ENCODE measurements at places on chromosomes 16 and 17.

DNA sequence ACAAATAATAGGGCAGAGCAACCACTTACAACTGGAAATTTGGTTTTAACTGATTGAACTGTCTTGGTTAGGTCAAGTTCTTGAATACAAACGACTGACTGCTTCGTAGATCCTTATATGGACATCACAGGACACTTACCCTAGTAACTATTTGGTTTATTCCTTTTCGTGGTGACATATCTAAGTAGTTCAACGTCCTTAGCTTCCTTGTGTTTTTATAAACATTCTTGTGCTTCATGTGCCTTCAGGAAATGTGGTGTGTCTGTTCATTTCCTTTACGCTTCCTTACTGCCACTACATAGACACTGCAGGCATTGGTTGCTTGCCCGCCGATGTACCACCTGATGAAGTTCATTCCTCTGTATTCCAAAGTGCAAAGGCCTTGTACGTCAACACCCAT, 59.3 kb downstream of the USP10 start:
- no peak for DNase-seq

- DNase-seq = no peak
Measured at GRCh38 chr17:45979137-45979536, 19.9 kb upstream of the STH start.

DNA sequence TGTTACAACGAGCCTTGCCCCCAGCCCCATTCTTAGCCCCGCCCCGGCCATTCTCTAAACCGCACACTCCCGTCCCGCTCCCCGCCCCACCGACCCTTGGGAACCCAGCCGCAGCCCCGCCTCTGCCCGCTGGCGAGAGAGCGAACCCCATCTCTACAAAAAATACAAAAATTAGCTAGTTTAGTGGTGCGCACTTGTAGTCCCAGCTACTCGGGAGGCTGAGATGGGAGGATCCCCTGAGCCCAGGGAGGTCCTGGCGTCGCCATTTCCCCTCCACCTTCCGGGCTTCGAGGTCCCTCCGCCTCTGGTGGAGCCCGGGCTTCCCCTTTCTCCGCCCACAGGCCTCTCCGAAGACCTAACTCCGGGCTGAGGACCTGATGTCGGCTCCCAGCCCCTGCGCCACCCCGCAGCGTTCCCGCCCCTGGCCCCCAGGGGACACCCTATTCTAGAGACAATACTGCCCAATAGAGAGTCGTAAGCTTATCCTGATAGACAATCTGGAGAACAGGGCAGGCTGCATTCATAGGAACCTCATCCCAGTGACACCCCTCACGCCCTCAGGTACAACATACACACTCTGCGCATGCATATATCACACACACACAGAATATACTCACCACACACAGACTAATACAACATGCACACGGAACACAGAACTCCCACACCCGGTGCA, 480 bp upstream of the PROCA1 start:
- no peak for DNase-seq

DNA sequence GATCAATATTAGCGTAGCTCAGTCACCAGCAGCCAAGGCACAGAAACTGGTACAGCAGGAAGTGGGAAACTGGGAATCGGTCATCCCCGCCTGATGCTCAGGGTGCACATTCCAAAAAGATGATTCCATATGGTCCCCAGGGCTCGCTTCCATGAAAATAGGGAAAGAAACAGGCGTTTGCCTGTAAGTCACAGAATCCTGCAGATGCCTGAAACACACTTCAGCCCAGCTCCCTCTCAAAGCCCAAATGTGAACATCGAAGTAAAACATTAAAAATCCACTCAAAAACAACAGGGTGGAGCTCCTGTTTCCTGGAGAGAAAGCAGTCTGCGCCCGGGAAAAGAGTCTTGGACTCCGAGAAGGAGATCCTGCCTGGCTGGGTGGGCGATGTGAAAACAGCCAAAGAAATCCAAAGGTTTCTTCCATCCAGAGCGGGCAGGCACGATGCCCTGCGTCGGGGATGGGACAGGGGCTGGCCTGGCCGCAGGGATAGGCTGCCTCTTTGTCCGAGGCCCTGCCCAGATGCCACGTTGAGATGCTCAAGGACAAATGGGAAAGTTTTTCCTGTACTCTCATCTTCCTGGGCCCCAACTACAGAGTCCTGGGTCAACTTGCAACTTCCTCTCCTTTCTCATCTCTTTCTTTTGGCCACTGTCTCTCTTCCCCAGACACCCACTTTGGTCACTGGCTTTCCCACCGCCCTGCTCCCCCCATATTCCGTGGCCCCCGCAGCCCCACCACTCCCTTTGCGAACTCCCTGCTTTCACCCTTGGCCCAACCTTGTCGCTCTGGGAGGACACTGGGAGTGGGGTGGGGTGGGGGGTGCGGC, 743 bp downstream of the WIPI1 start:
- DNase-seq = peak; percentile 61

GRCh38 chr17:59357219-59357697, 25.8 kb downstream of the YPEL2 start:
- DNase-seq = no peak

DNA sequence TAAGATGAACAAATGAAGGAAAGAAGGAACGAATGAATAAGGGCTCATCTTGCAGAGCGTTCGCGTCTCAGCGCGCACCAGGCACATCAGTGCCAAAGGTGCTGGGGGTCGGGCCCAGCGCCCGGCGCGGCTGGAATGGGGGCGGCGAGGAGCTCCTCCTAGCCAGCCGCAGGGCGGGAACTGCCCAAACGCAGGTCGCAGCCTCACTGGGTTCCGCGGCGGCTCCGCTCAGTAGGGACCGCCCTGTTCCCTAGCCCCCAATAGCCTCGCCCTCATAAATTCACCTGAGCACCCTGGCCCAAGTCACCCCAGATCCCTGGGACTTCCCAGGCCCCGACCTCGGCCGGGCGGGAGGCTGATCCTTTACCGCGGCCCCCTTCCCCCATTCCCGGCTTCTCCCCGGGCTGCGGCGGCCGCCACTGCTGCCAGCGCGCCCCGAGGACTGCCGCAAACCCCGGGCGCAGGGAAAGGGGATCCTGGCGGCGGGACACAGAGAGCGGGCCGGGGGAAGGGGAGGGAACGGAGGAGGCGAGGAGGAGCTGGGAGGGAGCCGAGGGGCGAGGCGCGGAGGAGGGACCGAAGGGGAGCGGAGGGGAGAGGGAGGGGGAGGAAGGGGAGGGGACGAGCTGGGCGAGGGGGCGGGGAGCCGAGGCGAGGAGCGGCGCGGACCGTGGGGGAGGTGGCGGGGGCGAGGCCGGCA, 377 bp upstream of the CRHR1 start:
- DNase-seq = no peak

- no peak for DNase-seq
Measured at GRCh38 chr17:28039251-28039650, 3.2 kb upstream of the NLK start.

DNA sequence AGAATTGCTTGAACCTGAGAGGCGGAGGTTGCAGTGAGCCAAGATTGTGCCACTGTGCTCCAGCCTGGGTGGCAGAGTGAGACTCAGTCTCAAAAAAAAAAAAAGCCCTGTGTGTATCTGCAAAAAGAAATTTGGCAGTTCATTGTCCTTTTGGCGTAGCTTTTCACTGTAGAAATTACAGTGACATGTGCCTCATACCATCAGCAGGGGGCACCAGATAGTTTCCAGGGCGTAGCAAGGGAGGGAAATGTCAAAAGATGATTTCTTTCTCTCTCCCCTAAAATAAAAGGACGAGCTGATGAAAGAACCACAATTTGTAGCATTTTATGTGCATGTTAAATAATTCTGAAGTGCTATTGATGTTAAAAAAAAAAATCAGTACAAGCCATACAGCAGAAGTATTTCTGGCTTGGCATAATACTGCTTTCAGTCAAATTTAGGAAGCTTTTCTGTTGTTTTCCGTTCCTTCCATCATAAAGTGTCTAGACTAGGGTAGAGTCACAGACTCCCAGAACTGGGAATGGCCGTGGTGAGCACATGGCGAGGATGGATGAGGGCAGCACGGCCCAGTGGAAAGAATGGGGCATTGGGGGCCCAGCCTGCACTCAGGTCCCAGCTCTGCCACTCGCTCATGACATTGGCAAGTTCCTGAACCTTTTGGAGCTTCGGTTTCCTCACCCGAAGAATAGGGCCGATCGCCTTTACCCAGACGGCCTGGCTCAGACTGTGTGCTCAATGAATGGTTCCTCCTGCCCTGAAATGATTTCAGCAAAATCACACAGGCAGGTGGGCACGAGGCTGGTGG, 59.8 kb upstream of the RPH3AL start:
- DNase-seq = peak; percentile 38

DNA sequence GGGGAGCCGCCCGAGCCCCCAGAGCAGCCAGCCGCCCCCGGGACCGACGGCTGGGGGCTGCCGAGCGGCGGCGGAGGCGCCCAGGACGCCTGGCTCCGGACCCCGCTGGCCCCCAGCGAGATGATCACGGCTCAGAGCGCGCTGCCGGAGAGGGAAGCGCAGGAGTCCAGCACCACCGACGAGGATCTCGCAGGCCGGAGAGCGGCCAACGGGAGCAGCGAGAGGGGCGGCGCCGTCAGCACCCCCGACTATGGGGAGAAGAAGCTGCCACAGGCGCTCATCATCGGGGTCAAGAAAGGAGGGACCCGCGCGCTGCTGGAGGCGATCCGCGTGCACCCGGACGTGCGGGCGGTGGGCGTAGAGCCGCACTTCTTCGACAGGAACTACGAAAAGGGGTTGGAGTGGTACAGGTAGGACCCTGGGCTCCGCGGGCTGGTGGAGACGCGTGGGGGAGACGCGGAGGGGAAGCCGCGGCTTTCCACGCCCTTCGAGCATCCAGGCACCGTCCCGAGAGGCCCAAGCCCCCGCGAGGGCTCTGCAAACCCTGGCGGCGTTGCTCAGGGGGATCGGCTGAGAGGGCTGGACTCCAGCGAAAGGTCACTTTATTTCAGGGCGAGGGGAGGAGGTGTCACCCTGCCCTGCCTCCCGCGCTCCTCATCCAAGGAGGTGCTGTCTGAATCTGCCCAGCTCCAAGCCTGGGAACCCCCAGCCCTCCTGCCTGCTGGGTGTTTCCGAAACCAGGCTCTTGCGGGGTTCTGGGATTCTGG, 1.2 kb downstream of the HS3ST4 start:
- no peak for DNase-seq

GRCh38 chr17:2723505-2723996, 12.0 kb upstream of the CLUH start:
- no peak for DNase-seq

GRCh38 chr16:50721549-50722404, 20.1 kb upstream of the CYLD start:
- DNase-seq = no peak

DNA sequence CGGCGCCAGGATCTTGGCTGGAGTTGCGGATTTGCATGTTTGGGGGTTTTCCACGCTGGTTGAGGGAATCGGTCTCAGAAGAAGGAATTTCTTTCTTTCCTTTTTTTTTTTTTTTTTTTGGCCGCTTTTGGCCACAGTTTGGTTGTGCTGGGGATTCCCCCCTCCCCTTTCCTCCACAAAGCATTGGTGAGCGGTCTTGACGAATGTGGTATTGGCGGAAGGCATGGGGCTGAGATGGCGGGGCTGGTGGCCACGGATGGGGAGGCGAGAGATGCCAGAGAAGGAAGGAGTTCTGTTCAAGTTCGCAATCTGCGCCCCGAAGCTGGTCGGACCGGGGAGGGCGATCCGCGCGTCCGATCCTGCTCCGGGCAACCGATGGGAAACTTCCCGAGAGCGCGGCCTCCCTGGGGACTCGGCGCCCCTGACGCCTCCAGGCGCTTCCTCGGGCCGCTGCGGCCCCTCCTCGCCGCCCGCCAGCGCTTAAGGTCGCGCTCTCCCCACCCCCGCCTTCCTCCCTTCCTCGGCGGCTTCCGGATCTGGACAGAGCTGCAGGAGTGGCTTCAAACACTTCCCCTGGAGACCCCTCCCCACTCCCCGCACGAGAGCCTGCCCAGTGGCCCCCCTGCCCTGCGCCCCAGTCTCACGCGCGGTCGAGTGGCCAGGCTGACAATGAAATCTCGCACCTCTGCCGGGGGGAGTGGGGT, 43.2 kb downstream of the RAI1 start:
- no peak for DNase-seq

DNA sequence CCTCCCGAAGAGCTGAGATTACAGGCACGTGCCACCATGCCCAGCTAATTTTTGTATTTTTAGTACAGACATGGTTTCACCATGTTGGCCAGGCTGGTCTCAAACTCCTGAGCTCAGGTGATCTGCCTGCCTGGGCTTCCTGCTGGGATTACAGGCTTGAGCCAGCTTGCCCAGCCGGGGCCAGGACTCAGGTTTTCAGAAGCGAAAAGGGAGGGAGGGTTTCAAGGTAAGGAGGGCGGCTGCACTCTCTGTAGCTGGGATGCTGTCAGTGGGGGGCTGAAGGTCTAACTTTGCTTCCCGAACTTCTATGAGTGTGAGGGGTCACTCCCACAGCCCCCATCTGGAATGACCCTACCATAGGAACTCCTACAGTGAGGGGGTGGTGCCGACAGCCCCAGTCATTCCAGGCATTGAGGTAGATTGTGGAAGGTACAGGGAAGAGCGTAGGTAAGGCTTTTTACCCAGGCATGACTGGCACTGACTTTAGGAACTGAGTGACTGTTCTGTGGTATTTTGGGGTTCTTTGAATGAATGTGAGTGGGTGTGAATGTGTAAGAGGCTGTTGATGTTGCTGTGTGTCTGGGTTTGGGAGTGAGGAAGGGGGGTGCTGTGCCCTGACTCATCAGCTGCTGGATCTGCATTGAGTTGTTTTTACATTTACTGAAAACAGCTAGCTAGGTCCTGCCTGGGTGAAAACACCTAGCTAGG, 3.8 kb upstream of the C1QL1 start:
- peak; percentile 26 for DNase-seq

GRCh38 chr16:1363501-1364041, 11.8 kb downstream of the GNPTG start:
- DNase-seq = no peak

- DNase-seq = no peak
Measured at GRCh38 chr16:56953006-56953405, 8.7 kb upstream of the CETP start.

- DNase-seq = no peak
Measured at GRCh38 chr17:7824021-7824924, 9.7 kb upstream of the KDM6B start.

- peak; percentile 92 for DNase-seq
Measured at GRCh38 chr17:50051082-50051576, 4.8 kb upstream of the ITGA3 start.

DNA sequence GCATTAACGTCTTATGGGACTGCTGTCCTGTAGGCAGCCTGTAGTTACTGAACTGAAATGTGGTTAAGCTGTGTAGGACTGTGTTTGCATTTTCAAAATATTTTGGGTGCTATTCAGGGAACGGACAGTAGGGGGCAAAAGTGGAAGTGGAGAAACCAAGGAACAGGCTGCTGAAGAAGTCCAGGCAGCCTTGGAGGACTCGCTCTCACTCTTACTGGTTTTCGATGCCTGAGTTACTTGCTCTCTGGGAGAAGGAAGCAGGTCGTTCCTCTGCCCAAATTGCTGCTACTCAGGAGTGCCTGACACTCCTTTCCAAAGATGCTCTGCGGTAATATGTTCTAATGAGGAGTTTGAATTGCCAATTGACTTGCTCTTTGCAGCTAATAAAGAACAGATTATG, 64.5 kb upstream of the RBFOX1 start:
- DNase-seq = no peak

GRCh38 chr16:22320572-22321339, 23.5 kb downstream of the POLR3E start:
- no peak for DNase-seq

- DNase-seq = no peak
Measured at GRCh38 chr17:79866791-79867518, 27.7 kb upstream of the CBX4 start.
